ENCODE measurements at places on chromosomes 4 and X.

DNA sequence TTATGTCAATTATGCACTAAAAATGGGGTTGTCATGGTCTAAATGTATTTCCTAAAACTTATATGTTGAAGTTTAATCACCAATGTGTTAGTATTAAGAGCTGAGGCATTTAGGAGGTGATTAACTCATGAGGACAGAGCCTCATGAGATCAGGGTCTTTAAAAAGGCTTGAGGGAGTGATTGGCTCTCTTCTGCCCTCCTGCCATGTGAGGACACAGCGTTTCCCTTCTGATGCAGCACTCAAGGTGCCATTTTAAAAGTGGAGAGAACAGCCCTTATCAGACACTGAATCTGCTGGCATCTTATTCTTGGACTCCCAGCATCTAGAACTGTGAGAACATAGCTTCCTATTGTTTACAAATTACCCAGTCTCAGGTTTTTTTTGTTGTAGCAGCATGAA, 581.7 kb downstream of the KCNIP4 start:
- no peak for DNase-seq

DNA sequence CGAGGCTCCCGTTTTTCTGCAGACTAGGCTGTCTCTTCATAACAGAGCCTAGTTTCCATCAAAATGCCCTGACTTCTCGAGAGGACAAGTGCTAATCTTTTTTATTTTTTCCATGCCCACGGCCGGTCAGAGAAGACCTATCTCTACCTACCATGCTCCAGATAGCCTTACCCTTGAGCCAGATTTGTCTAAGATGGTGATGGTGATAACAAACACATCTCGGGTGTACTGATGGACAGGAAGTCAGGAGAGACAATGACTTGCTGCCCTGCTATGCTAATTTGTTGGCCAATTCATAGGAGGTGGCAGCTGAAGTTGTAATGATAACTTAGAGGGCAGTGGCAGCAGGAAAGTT, 42.2 kb upstream of the NKRF start:
- no peak for DNase-seq

GRCh38 chrX:13691841-13692371, 3.0 kb downstream of the RAB9A start:
- no peak for DNase-seq

- DNase-seq: no peak
Observed at GRCh38 chr4:153522802-153523094, 56.6 kb downstream of the TMEM131L start.

DNA sequence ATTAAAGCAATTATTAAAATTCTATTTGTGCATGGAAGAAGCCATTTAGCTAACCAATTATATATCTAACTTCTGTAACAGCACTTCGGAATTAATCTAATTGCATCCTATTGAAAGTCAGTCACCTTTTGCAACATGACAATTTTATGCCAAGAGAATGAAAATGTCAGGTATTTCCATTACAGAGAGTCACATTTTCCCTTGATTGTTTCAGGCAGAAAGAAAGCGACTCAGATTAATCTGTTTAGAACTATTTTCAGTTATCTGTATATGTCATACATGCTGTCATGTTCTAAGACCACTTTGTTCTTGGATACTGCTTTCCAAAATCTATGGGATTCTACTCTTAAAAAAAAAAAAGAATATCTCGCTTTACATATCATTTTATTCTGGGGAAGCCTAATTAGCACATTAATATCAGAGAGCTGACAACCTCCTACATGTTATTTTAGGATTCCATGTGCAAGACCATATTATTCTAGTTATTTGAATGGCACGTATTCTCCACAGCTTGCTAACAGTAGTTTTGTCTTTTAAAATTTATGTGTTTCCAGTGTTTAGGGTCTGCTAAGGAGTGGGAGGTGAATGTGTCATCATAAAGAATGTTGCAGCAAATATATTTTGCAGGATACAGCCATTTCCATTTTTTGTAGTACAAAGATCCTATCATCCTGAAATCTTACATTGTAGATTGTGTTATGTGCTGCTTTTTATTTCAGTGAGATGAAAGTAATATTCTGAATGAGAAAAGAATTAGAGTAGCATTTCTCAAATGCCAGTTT, 31.7 kb downstream of the GALNT7 start:
- no peak for DNase-seq

GRCh38 chrX:110034036-110034435, 31.1 kb downstream of the TMEM164 start:
- no peak for DNase-seq

DNA sequence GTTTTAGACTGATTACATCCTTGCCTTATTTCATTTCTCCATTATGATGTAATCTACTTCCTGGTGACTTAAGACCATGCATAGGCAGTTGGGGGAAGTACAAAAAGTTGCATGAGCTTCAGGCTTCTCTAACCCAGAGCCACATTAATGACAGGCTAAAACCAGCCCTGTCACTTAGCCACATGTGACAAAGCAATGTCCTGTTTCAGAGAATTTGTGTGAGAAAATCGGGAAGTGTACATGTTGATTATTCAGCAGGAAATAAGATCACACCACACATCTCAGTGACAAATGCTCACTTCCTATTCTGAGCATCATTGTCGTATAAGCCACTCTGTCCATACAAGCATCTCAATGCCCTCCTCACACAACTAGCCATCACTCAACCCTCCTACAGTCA, 98.5 kb upstream of the MAGEB16 start:
- DNase-seq: no peak

GRCh38 chr4:32472918-32473317, 1752.7 kb downstream of the PCDH7 start:
- no peak for DNase-seq

- no peak for DNase-seq
Observed at GRCh38 chr4:104829761-104830160, 316.9 kb upstream of the TET2 start.

DNA sequence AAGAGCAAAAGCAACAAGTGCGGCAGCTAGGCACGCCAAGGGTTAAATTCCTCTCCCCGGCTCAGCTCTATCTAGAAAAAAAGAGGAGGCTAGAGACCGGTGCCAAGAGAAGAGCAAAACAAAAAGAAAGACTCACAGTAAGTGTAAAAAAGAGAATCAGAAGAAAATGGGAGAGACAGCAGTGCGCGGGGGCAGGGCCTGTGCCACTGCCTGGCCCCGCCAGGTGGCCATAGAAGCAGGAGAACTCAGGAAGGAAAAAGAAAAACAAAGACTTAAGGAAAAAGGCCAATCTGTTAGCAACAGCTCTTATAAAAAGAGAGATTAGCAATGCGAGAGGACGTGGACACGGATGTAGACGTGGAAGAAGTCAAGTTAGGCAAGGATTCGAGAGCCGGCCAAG, 3.2 kb downstream of the ACOX3 start:
- DNase-seq: no peak

GRCh38 chr4:2436301-2436700, 17.5 kb downstream of the CFAP99 start:
- DNase-seq: peak; percentile 70

GRCh38 chr4:158121161-158121579, 51.7 kb downstream of the GASK1B start:
- no peak for DNase-seq
